Occipital lobe (tissue), 3 donors: ENCODE measurements at places on chromosomes 11 and 22.

DNA sequence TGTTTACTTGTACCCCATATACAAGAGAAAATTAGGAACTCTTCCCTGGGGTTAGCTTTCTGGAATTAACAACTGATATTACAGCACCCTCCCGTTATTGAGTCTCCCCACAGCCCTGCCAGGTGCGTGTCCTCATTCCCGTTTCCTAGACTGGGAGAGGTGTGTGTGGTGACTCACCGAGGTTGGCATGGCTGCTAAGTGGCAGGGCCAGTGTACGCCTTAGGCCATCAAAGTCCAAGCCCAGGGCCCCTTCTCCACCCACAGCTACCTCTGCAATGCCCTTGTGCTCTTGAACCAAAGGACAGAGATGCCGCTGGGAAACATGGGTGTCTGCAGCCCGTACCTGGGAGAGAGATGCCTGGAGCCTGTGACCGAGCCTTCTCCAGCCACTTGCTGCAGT, 12.3 kb downstream of the IFT27 start:
- DNase-seq: no peak

- DNase-seq: peak; percentile 33
These were observed 52.9 kb downstream of the SYT13 start for GRCh38 chr11:45233121-45233803.

DNA sequence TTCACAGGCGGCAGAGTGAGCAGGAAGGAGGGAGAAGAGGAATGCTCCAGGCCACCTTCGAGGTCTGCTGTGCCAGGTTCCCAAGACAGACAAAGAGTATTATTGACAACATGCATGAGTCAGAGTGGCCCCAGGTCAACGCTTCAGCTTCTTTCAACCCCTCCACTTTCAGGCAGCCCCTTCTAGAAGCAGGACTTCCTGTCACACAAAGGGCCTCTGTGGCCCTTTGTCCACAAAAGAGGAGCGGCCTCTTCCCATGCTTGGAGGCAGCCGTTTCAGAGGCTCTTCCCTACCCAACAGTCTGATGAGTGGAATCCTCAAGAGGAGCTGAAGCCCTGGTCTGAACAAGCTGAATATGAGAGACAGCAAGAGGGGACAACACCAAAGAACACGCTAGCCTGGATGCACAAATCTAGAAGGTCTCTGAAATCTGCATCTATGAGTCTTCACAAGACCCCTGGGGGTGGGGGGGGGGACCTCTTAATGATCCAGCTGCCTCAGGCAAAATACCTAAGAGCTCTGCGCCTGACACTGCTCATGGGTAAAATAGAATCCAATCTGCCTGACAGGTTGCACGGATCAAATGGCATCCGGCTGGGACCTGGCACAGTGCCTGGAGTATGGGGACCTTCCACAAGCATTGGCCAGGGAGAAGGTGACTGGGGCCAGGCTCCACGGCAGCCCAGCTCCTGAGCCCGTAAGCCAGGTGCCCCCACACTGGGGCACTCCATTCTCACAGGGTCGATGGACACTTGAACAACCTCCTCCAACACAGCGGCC, 67.5 kb downstream of the PACSIN2 start:
- no peak for DNase-seq

GRCh38 chr11:10288881-10289764, 4.9 kb downstream of the SBF2 start:
- DNase-seq: no peak

DNA sequence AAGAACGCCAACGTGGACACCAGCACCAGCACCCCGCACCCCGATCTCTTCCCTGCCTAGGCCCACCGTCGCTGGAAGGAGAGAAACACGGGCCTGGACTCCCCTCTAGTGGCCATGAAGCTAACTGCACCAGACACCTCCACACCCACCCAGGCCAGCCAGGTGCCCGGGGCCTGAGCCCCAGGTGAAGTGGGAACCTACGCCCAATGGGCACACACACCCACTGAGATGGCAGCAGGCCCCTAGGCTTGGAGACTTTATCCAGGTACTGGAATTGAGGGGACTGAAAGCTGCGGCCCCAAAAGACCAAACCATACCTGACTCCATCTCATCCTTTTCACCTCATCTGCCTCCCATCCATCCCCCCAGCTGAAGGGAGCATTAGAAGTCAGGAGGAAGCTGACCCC, 81.0 kb downstream of the BUD13 start:
- DNase-seq: peak; percentile 25

GRCh38 chr11:13876423-13876822, 86.1 kb upstream of the SPON1 start:
- DNase-seq: no peak

- no peak for DNase-seq
These were observed 98.5 kb downstream of the SMCO4 start for GRCh38 chr11:93444617-93445073.

- no peak for DNase-seq
These were observed 66.4 kb downstream of the OTOG start for GRCh38 chr11:17613428-17613962.

DNA sequence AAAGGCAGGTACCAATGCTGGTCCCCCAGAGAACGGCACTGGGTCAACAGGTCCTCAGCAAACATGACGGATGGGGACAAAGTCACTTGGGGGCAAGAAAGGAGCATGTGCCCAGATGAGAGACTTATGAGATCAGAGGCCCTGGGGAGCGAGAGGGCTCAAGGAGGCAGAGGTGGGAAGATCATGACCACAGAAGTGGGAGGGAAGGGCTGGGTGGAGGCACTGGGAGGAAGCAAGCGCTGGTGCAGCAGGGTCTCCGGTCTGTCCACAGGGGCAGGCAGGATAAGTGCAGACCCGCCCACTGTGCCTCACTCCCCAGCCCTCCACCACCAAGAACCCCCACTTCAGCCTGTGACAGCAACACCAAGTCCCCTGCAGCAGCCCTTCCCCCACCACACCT, 10.9 kb downstream of the ELFN2 start:
- no peak for DNase-seq
